ENCODE measurements at places on chromosomes 12 and 14.
A peak's percentile ranks its signal among the peaks of the same experiment; 100 is the strongest.

DNA sequence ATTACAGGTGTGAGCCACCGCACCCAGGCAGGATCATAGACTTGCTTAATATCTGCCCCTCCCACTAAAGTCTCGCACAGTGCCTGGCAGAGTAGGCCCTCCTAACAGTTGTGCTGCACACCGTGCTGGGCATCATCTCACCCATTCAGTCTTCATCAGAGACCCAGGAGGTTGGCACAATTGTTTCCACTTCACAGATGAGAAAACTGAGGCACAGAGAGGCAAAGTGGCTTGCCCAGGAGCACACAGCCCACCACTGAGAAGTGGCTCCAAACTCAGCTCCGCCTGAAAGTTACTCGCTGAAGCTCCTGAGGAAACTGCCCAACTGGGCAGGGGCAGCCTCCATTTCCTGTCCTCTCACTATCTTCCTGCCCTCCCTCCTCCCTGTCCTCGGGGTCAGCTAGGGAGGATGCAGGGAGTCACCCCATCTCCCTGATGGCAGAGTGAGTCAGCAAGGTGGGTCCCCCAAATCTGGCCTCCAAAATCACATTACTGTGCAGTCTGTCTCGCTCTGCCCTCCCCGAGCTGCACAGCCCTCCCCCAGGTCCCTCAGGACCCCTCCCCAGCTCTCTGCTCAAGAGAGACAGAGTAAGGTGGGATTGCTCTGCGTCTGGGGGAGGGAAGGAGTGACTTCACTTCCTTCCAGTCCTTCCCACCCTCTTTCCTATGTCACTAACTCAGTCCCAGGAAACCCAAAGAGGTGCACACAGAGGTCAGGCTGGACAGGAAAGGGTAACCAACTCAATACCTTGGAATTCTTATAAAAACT lies 5.7 kb downstream of the SLC8B1 start:
- H3K27ac ChIP-seq, result no peak overlapping the region
- no peaks in the 10 kb centered on the region for H3K4me1 ChIP-seq

DNA sequence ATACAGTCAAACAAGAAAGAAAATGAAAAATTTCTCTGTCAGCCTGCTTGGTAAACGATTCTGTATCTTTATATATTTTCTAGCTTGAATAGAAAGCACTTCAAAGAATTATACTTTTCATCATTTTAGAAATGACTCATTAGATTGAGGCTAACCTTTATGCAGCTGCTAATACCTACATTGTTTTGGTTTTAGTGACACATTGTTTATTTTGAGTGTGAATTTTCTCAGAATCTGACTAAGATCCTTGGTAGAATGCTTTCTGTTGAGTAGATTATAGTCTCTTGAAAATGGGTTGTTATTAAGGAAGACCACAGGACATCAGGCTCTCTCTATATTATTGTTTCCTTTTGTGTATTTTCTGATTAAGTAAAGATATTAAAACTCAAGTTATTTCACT lies at the start of gene PMCH:
Gene PMCH, minus strand, starts transcription at position 45 of the 400 bp plus-strand sequence. CDS start 63 bp downstream, outside the sequence.
- H3K4me3 ChIP-seq, result no peak within 1 kb of the TSS
- no peaks in the 10 kb centered on the region for H3K4me1 ChIP-seq
- DNase-seq, result no peak
- no peaks in the 10 kb centered on the region for H3K27me3 ChIP-seq
- no peak within 1 kb of the TSS for H3K27ac ChIP-seq

- no peak overlapping the region for H3K4me3 ChIP-seq
- no peaks in the 10 kb centered on the region for H3K36me3 ChIP-seq
- DNase-seq, result no peak
- no peaks in the 10 kb centered on the region for H3K27me3 ChIP-seq
- H3K27ac ChIP-seq, result no peak overlapping the region
Measured at GRCh38 chr12:6253278-6253677, 53.1 kb downstream of the CD9 start.

DNA sequence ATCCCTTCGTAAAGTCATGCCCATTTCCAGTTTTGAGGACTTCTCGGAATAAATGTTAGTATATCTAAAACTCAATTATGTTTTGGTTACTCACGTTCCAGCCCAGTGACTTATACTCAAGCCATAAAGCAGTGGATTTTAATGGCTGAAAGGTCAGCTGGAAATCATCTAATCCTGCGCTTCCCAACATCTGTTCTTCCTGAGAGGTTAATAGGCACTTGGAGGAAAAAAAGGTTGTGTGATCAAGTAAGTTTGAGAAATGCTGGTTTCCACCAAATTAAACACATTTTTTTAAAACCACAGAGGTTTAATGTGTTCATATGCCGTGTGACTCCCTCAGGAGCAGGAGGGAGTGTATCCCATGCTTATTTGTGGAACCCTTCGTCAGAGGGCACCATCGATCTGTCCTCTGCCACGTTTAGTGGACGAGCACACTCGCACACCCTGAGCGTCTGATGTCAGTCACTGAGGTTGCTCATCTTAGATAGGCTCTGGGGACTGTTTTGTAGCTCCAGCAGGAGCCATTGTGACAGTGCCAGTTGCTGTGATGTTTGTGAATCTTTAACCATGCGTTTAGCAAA lies 41.4 kb downstream of the FBXL14 start:
- H3K27ac ChIP-seq, result no peak overlapping the region
- no peaks in the 10 kb centered on the region for H3K4me1 ChIP-seq
- no peak for DNase-seq
- H3K27me3 ChIP-seq, result no peaks in the 10 kb centered on the region
- H3K36me3 ChIP-seq, result no peaks in the 10 kb centered on the region

DNA sequence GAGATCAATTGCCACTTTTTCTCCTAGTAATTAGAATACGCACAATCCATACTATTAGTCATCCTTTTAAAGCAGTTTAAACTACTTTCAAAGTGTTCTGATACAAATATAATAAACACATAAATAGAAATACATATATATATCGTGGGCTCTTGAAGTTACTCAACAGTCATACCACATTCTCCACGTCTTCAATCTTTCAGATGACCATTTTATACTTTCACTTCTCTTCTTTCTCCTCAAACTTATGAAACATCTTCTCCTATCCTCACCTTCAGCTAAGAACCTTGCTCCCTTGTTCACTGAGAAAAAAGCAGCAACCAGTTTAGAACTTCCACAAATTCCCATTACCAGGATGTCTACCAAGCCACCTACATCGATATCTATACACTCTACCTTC lies 19.2 kb downstream of the CEP290 start:
- no peak for DNase-seq
- H3K36me3 ChIP-seq, result no peaks in the 10 kb centered on the region
- H3K27me3 ChIP-seq, result no peaks in the 10 kb centered on the region
- no peak overlapping the region for H3K4me3 ChIP-seq
- no peak overlapping the region for H3K27ac ChIP-seq

DNA sequence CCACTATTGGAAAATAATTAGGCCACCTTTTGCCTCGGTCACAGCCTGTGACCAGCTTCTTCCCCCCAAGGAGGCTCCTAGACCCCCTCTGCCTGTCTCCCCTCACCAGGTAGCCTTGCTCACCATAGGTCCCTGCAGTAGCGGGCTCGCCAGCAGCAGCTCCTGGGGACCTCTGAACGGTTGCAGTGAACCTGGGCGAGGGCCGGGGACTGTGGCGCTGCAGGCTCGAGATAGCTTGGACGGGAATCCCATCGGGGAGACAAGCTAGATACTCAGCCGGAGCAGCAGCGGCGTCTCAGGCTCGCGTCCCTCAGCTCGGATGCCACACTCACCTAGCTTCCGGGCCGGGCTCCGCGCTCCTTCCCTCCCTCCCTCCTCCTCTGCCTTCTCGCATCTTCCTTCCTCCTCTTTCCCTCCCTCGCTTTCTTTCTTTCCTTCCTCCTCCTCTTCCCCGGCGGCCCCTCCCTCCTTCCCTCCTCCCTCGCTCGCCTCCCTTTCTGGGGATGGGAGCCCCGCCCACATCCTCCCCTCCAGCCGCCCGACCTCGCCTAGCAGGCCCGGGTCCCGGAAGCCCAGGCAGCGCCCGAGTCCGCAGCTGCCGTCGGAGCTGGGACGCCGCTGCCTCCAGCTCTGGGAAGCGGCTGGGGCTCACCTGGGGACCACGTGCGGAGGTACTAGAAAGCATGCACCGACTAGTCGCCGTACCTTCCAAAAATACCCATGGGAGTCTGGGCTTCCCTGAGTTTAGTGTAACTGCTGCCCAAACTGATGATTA lies at the start of gene BMP4:
Gene BMP4, minus strand, starts transcription at position 399 of the 775 bp plus-strand sequence. CDS start 4,603 bp downstream, outside the sequence.
- peaks cover 6% of the 10 kb centered on the region for H3K4me1 ChIP-seq
- H3K27ac ChIP-seq, result peak within 1 kb of the TSS; percentile 68
- H3K36me3 ChIP-seq, result no peaks in the 10 kb centered on the region
- DNase-seq, result peak; percentile 87
- H3K27me3 ChIP-seq, result no peaks in the 10 kb centered on the region

DNA sequence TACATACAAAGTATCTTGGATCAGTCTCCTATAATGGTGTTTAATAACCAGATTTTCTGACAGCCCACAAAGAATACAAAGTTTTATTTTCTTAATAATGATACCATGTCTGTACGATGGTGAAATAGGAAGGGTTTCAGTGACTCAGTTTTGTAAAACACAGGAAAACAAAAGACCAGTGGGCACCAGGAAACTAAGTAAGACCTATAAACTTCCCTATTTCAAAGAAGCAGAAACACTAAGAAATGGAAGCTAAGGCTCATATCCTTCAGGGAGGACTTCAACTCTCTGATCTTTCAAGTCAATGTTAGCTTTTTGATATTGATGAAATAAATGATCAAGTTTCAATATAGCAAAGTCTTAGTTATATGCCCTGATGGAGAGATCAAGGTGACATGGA lies 196.0 kb downstream of the DUSP6 start:
- no peaks in the 10 kb centered on the region for H3K4me1 ChIP-seq
- no peak overlapping the region for H3K4me3 ChIP-seq
- no peaks in the 10 kb centered on the region for H3K27me3 ChIP-seq
- H3K36me3 ChIP-seq, result no peaks in the 10 kb centered on the region

DNA sequence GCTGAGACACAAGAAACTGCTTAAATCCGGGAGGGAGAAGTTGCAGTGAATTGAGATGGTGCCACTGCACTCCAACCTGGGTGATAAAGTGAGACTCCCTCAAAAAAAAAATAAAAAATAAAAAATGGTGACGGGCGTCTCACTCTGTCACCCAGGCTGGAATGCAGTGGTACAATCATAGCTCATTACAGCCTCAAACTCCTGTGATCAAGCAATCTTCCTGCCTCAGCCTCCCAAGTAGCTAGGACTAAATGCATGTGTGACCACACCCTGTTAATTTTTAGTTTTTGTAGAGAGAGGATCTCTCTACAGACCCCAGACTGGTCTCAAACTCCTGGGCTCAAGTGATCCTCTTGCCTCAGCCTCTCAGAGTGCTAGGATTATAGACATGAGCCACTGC lies 9.1 kb downstream of the SNX6 start:
- H3K27me3 ChIP-seq, result no peaks in the 10 kb centered on the region
- H3K4me1 ChIP-seq, result no peaks in the 10 kb centered on the region
- no peak overlapping the region for H3K27ac ChIP-seq
- H3K36me3 ChIP-seq, result no peaks in the 10 kb centered on the region

GRCh38 chr12:9071969-9072368 lies 43.8 kb downstream of the A2M start:
- H3K27me3 ChIP-seq, result no peaks in the 10 kb centered on the region
- no peaks in the 10 kb centered on the region for H3K36me3 ChIP-seq
- H3K4me3 ChIP-seq, result no peak overlapping the region
- no peak overlapping the region for H3K27ac ChIP-seq
- no peak for DNase-seq

DNA sequence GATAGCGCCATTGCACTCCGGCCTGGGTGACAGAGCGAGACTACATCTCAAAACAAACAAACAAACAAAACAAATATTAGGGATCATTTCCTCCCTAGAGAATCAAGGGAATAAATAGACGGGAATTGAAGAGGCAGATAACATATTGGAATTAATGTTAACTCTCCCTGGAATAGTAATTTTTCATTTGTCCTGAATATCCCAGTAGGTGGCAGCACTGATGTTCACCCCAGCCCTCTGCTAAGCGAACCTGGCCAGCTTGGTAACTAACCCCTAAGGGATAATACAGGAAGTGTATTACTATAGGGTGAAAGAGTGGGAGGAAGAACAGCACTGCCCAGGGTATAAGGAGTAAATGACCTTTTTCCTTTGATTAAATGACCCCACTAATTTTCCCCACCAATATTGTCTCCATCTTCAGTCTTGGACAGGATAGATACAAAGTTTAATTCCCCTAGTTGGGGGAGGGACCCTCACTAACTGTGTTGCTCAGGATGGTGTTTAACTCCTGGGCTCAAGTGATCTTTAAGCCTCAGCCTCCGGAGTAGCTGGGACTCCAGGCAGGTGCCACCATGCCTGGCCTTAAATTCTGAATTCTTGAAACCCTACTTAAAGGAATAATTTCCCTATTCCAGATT lies 40.5 kb downstream of the SLC2A14 start:
- DNase-seq, result no peak
- H3K27ac ChIP-seq, result no peak overlapping the region
- H3K4me3 ChIP-seq, result no peak overlapping the region

- H3K4me1 ChIP-seq, result no peaks in the 10 kb centered on the region
- H3K4me3 ChIP-seq, result no peak overlapping the region
- no peak overlapping the region for H3K27ac ChIP-seq
- no peaks in the 10 kb centered on the region for H3K36me3 ChIP-seq
Measured at GRCh38 chr14:97638864-97639263, 841.7 kb downstream of the VRK1 start.

GRCh38 chr12:4769073-4769472 lies 48.9 kb downstream of the GALNT8 start:
- DNase-seq, result no peak
- no peaks in the 10 kb centered on the region for H3K27me3 ChIP-seq
- no peak overlapping the region for H3K27ac ChIP-seq
- H3K4me1 ChIP-seq, result no peaks in the 10 kb centered on the region

DNA sequence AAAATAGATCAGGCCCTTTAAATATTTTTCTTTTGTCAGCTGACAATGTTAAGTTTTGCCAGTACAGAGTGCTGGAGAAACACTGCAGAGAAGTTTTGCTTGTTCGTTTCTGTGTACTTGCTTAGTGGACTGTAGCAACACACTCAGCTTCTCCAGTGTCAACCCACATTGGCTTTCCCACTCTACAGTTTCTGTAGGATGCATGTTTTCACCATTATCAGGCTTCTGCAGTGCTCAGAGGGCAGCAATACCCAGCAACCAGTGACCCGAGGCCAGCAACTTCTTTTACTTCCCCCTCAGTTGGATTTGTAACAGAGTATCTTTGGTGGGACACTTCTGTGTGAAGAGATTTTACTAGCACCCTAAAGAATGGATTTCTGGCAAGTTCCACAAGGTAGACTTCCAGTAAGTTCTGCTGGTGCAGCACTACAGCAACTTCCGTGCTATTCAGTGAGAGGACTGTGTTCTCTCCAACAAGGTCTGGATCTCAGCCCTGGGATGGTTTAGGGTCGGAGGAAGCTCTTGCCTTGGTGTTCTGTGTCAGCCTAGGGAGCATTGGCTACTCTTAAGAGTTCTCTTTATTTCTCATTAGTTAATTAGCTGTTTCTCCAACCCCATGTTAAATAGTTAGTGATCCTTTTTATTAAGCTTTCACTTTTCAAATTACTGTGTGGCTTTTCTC lies 70.4 kb downstream of the FUT8 start:
- H3K4me3 ChIP-seq, result no peak overlapping the region
- H3K27me3 ChIP-seq, result no peaks in the 10 kb centered on the region
- no peak for DNase-seq
- no peak overlapping the region for H3K27ac ChIP-seq
